ENCODE measurements at places on chromosomes 5 and 9. TPM values are rescaled to one million over a fixed set of nuclear protein-coding genes. Genes with fewer than 3 reads are reported as not detected.

Gene FCHO2
- 5.0 TPM for polyA plus RNA-seq

Gene SPATA31C1
- not detected for polyA plus RNA-seq

Gene NMUR2
- polyA plus RNA-seq = not detected

Gene PTPA
- polyA plus RNA-seq = 130 TPM

Gene CERCAM
- 128 TPM for polyA plus RNA-seq

Gene CCDC180
- 1.2 TPM for polyA plus RNA-seq

Data from SK-N-SH (cell line).